Urothelium cell line (cell line): ENCODE measurements at places on chromosomes 7 and 10.

GRCh38 chr7:150988230-150989226 is 2.3 kb upstream of the NOS3 start:
- peak; percentile 37 for DNase-seq

DNA sequence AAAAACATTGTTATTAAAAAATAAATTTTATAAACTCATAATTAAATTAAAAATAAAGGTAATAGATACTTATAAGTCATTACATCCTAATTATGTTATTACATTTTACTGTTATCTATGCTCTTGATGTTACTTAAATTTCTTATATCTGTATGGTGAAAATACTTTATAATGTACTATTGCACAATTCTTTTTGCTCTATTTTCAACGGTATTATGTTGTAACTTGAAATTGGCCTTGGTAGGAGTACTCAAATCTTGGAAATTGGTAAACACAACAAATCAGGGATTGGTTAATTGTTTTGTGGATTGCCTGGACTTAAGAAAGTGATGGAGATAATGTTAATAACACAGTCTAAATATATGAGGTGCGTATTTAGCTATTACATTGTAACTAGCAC is 273.3 kb downstream of the MDFIC start:
- no peak for DNase-seq

- DNase-seq = no peak
These were observed 40.3 kb downstream of the RSU1 start for GRCh38 chr10:16776896-16777295.

DNA sequence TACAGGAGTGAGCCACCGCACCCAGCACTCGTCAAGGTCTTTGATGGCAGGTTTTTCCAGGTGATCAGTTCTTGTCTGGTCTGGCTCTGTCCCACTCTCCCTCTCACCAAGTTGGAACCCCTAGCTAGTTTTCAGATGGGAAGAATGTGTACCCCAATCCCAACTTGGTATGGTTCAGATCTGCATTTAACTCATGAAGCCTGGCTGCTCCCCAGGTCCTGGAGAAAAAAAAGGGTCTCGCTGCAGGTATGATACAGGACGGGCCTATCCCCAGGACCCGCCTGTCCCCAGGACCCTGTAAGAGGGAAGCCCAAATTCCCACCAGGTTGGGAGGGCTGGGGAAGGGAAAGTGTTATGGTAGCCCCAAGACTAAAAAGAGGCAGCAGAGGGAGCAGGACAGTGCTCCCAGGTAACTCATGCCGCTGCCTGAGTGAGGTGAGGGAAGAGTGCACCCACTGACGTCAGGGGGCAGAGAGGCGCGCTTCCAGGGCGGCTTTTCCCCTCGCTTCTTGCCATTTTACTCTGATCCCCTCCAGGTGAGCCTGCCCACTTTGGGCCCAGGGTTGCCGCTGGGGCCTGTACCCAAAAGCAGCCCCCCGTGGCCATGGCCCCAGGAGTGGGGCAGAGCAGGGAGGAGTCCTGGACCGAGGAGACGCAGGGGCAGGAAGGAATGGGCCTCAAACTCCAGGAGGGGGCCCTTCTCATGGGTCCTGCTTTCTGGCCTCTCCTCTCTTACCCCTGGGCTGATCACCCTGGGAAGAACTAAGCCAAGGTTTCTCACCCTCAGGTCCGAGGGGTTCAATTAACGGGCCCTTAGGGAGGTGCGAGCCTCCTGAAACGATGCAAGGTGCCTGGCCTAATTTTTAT is 36.4 kb upstream of the SRRM3 start:
- no peak for DNase-seq

DNA sequence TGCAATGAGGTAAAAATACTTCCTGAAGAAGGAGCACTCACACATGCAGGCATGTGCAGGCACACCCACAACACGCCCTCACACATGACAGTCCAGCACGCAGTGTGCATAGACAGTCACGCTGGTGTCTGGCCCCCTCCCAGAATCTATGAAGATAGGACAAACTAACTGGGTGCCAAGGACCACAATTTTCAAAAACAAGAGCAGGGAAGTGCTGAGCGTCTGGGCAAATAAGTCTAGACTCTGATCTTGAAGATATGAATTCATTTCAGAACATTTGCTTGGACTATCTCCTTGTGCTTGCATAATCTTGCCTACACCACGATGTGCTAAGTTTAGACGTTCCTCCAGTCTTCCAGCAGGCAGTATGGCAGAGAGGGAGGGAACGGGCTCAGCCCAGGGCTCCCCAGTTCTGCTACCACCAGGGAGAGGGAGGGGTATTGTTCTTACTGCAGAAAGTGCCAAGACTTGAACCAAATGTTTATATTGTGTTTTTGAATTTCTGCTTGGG is 276.5 kb upstream of the KLF6 start:
- no peak for DNase-seq

DNA sequence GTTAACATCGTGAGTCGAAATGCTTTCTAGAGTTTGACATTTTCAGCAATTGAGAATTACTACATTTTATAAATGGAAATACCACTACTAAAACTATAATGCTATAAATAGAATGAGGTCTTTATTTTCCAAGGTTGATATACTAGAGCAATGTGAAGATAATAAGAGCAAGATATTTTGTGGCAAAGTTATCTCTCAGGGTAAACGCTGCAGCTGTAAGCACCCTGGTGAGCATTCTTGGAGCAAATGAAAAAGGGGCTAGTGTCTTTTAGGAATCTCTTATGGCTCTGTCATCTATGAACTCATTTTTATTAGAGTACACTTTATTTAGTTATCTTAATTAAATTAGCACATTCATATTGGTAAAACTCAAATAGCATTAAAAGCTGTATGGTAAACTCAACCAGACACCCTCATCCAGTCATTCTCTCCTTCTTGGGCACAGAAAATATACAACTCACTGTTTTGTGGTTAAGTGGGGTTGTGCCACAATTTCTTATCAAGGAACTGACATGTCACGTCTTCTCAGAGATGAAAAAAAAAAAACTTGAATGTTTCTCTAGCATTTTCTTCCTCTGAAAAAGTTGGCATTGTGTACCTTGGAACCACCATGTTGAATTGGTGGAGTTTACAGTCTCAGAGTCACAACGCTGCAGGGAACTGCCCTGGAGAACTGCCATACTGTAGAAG is 289.5 kb upstream of the PFKP start:
- no peak for DNase-seq

DNA sequence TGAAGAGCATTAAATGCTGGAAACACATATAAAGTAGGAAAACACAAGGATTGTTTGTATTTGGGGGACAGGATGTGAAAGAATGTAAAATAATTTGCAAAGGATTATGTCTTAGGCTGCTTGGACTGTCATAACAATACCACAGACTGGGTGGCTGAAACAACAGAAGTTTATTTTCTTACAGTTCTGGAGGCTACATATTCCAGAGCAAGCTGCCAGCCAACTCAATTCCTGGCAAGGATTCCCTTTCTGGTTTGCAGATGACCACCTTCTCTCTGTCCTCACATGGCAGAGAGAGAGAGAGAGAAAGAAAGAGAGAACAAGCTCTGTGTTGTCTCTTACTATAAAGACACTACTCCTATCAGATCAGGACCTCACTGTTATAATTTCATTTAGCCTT is 8.8 kb upstream of the LAMB4 start:
- DNase-seq = no peak

GRCh38 chr7:139896831-139897230 is 67.8 kb downstream of the TBXAS1 start:
- DNase-seq = no peak

DNA sequence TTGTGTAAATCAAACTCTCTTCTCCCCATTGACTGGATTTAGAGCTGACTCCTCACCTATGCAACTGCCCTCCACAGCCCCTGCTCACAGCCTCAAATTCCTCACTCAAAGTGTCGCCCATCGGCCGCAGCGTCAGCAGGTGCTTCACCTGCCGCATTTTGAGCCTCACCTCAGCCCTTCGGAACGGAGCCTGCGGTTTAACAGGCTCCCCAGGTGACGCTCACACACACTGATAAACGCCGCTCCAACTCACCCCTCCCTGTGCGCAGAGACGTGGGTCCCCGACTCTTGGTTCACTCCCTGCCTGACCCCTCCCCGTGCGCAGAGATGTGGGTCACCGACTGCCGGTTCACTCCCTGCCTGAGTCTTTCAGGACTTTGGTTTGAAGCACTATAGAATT is 57.1 kb downstream of the CARD11 start:
- DNase-seq = no peak

DNA sequence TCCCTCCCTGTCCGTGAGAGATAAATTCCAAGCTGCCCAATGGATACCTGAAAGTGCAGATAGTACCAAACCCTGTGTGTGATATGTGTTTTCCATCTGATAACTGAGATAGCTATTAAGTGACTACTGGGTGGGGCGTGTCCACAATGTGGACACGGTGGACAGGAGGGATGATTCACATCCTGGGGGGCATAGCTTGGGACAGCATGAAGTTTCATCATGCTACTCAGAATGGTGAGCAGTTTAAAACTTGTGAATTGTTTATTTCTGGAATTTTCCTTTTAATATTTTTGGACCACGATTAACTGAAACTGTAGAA is 158.6 kb downstream of the CREB5 start:
- DNase-seq = peak; percentile 23

DNA sequence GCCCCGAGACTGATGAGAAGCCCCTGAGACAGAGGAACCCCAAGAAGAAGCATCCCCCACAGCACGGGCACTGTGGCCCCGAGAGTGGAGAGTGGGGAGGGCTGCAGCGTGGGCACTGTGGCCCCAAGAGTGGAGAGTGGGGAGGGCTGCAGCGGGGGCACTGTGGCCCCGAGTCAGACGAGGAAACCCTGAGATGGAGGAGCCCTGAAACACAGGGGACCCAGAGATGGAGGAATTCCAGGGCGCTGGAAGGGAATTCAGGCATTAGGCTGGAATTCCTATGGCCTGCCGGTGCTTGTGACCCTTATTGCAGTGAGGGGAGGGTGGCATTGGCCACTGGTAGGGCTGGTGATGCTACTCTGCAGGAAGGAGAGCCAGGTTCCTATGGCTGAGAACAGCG is 168.6 kb upstream of the SHH start:
- DNase-seq = no peak

DNA sequence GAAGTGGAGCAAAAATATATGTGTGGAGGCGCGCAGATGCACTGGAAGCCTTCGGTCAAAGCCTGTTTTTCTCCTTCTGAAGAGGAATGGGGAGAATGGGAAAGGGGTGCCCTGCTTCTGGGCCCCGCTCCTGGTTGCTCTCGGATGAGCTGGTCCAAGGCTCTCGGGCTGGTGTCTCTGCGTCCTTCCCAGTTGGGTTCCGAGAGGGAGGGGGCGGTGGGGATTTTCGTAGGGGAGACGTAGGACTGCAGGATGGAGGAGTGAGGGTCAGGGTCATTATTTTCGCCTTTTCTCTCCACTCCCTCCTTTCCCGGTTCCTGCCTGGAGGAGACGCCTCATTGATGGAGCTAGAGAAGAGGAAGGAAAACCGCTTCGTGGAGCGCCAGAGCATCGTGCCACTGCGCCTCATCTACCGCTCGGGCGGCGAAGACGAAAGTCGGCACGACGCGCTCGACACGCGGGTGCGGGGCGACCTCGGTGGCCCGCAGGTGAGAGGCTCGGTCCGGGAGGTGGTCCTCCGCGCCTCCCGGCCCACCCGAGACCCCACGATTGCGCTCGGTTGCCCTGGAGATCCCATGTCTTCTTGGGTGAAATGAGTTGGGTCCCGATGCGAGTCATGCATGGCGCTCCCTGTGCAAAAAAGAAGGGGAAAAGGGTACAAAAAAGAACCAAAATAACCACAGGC is 790 bp downstream of the ADAM22 start:
- DNase-seq = peak; percentile 57

DNA sequence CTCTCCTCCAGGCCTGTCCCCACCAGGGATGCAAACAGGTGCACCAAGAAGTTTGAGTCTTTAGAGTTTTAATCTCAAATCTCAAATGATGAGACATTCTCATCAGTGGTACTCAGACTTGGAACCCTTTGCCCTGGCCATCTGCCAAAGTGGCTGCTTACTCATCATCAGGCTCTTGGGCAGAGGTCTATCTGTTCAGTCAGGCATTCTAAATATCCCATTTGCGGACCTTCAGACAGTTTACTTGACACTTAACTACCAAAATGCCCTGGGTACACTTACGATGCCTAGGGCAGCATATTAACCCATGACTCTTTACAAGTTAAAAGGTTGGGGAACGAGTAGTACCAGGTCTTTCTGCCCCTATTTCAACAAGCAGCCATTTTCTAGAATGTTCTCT is 61.2 kb upstream of the YAE1 start:
- DNase-seq = peak; percentile 82
